ENCODE measurements at places on chromosomes 12 and 14. TPM values are rescaled to one million over a fixed set of nuclear protein-coding genes. Genes with fewer than 3 reads are reported as not detected.

GPRC5D gene
- not detected for polyA plus RNA-seq

SLC24A4 gene
- polyA plus RNA-seq, result 1.2 TPM

STXBP6 gene
- polyA plus RNA-seq, result 24.9 TPM

LACRT gene
- polyA plus RNA-seq, result not detected

SYT1 gene
- 1.0 TPM for polyA plus RNA-seq

PLA2G1B gene
- polyA plus RNA-seq, result not detected

SLC5A8 gene
- not detected for polyA plus RNA-seq

GDF3 gene
- polyA plus RNA-seq, result not detected

ALDH1L2 gene
- 6.6 TPM for polyA plus RNA-seq

MYF6 gene
- polyA plus RNA-seq, result 119 TPM

HCAR1 gene
- 0.32 TPM for polyA plus RNA-seq

ZNF891 gene
- polyA plus RNA-seq, result 2.4 TPM

DNA sequence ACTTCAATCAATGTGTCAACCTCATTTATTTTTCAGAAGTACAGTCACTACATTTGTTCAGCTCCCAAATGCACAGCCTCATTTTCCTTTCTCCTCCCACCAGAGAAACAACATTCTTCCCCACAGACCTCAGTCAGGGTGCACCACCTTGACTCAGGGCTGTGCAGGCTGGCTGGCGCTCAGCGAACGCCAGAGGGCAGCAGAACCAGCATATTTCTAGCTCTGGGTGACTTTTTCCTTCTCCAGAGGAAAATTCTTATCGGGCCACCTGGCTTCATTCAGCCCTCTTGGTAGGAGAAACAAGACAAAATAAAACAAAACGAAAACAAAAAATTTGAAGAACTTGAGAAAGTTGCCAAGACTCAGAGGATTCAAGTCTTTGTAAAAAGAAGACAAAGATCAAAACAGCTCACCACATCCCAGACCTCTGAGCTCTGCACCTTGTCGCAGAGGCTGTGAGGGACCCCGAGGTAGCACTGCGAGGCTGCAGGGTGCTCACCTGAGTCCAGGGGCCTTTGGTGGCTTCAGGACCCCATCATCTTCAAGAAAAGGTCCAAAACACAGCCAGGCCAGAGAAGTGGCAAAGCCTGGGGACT lies 33.7 kb downstream of the PAH start:
- peak; percentile 9 for DNase-seq

DNA sequence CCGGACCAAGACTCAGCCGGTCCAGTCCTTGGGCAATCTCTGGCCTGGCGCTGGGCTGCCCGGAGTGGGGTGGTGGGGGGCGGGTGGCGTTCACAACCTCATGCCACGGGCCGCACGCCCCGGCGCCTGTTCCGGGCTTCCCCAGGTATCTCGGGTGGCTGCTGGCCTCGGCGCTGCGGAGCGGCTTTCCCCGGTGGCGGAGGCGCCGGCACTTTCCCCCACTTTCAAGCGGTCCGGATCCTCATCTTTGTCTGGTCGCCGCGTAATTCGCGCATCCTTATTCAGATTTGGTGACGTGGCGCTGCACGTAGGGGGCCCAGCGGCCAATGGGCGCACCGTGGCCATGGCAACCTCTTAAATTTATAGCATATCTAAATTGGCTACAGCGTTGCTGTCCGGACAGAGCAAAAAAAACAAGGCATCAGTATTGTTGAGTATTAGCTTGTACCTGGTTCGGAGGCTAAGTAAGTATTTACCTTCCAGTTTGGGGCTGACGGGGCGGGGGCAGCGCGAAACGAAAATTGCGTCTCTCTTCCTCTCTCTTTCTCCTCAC lies at the start of gene LHX5:
Gene LHX5, minus strand, starts transcription at position 253 of the 553 bp plus-strand sequence. CDS start 373 bp downstream, outside the sequence.
- no peak for DNase-seq

DNA sequence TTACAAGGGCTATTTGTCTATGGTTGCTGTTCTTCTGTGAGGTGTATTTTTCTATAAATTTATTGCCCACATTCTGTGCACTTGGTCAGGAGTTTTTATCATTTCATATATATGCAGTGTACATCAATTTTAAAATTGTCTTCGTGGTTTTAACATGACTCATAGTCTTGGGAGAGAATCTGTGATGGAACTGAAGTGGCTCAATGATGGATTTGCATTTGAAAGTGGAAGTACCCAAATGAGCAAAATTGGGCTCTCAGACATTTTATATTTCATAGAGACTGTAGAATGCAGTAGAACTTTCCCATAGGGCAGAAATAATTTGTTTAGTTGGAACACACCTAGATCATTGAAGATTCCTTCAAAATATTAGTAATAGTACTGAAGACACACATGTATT lies 1.9 kb upstream of the SCFD1 start:
- no peak for DNase-seq

GRCh38 chr12:132600048-132601032 lies 10.0 kb downstream of the LRCOL1 start:
- DNase-seq, result peak; percentile 78

DNA sequence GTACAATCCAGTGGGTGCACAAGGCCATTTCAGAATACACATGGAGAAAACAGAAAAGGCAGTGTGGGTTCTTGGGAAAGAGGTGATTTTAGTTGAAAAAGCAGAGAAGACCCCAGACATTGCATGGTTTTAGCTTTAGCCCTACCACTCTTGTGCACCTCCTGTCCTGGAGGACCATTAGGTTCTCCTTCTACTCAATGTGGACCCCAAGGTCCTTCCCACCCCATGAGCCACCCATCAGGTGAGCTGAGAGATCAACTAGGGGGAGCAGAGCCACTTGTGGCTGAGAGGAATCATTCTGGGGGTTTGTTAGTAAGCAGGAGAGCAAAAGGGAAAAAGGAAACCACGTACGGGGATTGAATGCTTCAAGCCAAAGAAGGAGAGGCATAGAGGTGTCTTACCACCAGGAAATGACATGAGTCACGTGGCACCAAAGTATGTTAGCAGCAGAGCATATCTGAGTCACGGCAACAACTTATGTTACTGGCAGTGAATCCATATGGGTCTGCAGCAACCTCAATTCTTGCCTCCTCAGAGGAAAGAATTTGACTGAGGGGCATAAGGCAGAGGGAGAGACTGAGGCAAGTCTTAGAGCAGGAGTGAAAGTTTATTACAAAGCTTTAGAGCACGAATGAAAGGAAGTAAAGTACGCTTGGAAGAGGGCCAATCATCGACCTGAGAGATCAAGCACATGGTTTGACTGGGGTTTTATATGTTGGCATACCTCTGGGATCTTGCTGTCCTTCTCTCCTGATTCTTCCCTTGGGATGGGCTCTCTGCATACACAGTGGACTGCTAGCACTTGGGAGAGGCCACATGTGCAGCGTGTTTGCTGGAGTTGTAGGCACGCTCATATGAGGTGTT lies 73.9 kb downstream of the HSD17B6 start:
- no peak for DNase-seq

- no peak for DNase-seq
These were observed 1486.2 kb upstream of the SEL1L start for GRCh38 chr14:83019744-83020414.

GRCh38 chr12:73629893-73630831 lies 907.5 kb upstream of the ATXN7L3B start:
- no peak for DNase-seq

DNA sequence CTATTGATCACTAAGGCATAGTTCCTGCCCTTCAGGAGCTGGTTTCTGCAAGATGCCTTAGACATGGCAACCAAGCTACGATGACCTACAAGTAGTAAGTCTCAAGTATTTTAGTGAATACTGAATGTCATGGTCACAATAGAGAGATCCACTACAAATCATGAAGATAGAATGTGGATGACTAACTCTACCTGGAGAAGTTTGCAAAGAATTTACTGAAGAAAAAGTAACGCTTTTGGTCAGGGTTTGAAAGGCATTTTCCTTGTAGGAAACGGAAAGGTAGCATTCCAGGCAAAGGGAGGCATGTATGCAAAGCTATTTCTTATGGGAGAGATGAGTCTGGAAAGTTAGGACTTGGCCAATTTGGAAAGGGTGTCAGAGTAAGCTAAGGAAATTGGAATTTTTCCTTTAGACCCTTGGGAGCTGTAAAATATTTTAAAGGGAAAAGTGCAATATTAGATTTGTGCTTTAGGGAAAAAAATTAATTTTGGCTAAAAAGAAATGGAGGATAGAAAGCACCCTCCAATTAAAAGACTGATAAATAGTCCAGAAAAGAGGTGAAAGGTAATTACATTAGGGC lies 377.5 kb downstream of the EGLN3 start:
- no peak for DNase-seq

DNA sequence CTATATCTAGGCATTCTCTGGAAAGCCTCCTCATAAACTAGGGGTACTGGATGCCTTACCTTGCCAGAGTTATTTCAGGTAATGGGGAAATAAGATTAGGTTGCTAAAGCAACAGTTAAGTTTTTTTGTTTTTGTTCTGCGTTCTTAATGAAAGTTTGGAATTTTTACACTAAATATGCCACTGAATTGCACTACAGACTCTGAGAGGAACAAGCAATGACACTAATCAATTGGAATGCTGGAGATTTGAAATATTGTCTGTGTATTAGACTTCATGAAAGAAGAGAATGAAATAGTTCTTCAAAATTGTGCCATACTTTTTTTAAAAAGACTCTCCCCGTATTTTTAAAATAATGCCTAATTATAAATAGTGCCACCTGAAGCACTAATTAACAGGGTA lies 287.8 kb downstream of the NAV3 start:
- no peak for DNase-seq

- DNase-seq, result no peak
These were observed 10.9 kb downstream of the RNF212B start for GRCh38 chr14:23248601-23249000.

DNA sequence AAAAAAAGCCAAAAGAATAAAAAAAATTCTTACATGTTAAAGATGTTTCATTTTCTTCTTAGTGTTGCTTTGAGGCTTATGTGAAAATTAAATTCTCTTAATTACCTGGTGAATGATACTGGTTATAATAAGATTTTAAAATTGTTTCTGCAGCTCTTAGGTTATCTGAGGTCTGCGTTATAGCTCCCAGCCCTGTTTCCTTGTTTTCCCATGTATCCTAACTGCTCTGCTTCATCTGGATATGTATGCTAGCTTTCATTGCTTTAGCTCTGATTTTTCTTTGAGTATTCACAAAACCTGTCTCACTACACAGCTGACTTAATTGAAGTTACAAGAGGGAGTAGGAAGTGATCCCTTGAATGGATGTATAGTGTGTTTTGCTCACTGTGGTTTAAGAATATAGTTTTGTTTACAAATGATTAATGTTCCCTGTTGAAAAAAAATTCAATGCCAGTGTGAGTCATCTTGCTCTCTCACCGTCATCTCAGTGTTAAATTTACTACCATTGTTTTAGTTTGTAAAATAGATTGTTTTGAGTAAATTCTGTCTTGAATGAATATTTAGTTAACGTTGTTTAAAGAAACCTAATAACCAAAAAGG lies 26.8 kb downstream of the CPSF6 start:
- no peak for DNase-seq

GRCh38 chr14:57847096-57847495 lies 18.8 kb downstream of the SLC35F4 start:
- DNase-seq, result no peak

- DNase-seq, result no peak
These were observed 49.4 kb upstream of the TMCC3 start for GRCh38 chr12:94699801-94700200.

GRCh38 chr14:105026033-105026785 lies 5.3 kb upstream of the CDCA4 start:
- no peak for DNase-seq

DNA sequence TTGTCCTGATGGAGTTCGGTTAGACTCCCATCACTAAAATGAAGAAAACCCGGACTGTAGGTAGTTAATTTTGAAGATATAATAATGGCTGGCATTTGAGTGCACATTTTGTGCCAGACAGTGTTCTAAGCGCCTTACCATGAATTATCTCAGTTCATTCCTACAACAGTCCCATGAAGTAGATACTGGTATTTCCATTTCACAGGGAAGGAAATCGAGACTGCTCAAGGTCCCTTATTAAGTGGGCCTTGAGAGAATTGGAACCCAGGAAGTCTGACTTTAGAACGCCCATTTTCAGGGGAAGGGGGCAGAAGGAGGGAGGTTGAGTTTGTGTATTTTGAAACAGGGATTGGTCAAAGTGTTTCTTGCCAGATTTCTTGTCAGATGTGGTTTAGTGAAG lies 855 bp downstream of the MNAT1 start:
- no peak for DNase-seq

DNA sequence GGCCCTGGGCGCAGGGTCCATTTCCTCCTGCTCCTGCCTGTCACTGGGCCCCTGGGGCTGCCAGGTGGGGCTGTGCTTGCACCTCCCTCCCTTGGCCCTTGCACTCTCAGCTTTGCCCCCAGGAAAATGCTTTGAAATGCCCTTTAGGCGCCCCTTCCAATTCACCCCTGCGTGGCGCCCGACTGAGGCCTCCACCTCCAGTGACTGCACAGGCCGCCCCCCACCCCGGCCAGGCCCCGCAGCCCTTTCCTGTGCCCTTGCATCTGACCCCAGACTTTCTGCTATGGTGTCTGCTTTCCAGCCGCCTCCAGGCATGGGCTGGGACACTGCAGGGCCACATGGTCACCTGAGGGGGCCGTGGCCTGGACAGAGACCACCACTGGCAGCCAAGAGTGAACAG lies 17.4 kb downstream of the DDX54 start:
- DNase-seq, result no peak

- DNase-seq, result peak; percentile 38
These were observed 86.8 kb upstream of the HIF1A start for GRCh38 chr14:61608245-61609165.

DNA sequence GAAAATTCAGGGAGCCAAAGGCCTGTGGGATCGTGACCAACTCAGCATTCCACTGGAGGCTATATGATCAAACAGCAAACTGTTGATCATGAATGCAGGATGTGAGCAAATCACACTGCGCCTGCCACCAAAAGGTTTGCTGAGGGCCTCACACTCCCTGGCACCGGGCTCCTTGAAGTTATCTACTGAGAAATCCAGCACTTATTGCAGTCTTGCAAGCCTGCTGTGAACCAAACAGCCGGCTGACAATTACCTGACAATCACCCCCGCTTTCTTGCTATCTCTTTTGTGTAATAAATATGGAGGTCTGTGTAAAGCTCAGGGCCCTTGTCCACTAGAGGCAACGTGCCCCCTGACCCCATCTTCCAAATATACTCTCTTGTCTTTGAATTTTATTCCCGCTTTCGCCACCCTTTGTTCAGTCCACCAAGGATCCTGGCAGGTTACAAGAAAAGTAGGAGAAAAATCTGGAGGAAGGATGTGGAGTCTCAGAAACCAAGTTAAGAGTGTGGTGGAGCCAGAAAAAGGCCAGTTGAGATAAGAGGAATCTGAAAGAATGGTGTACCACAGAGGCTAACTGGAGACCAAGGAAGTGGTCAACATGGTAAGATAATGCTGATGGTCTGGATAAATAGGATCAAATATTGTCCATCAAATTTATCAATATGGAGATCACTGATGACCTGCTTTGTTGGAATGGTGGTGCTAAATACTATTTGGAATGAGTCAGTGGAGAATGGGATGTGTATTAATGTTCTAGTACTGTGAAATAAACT lies 229.2 kb downstream of the ALX1 start:
- DNase-seq, result no peak
